Foreskin melanocyte (primary cell): ENCODE measurements at places on chromosomes 16 and 17.

DNA sequence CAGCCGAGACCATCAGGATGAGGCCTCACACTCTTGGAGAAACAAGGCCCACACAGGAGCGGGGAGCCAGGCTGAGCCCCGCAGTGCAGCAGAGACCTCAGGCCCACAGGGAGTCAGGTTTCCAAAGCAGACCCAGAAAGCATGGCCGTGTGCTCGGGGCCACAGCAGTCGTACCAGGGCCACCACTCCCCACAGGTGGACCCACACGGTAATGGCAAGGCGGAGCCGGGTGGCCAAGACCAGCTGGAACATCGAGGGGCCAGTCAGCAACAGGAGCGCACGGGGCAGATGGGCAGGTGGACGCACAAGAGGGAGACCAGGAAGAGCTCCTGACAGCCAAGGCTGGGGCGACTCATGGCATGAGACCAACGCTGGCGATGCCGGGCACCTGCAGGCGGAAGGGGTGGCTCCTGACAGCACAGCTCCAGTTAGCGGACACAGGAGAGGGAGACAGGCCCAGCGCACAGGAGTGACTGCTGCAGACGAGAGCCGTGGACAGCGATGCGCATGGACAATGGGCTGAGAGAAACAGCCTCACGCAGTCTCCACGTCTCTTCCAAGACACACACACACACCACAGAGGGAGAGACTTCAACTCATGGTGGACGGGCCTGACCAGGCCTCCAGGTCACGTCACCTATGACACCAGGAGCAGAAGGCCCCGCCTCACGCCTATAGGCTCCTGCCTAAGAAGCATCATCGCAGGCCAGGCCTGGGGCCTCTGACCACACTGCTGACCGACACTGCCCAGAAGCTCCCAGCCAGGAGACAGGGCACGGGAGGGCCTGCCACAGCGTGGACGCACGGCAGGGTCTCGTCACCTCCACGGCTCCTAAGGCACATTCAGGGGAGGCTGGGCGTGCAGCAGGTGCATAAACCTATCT lies 58.6 kb downstream of the ZNF778 start:
- DNase-seq = no peak

DNA sequence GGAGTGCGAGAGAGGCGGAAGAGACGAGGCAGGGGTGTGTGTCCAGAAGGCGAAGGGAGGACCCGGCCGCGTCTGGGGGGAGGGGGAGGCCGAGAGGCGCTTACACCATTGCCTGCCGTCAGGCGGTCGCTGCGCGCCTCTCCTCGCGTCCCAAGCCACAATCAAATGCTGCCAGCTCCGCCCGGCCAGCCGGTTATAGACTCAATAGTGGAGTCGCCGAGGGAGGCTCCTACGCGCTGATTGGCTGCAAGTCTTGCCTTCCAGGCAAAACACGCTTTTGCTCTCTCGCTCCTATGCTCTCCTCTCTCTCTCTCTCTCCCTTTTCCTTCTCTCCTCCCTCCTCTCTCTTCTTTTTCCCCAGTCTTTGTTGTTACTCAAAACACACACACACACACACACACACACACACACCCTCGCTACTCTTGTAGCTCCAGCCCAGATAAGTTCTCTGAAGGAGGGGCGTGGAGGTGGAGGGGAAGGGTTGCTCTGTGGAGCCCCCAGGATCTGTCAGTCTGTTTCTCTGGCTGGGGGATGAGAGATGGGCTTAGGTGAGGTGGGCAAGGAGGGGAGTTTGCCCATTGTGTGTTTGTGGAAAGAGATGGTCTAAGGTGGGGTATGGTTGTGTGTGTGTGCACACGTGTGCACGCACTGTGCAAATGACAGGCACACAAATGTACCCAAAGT lies at the start of gene DLX3:
DLX3 (minus strand) TSS at position 170 of the 684 bp plus-strand sequence. CDS start 226 bp downstream, outside the sequence.
- DNase-seq = peak; percentile 70

GRCh38 chr17:43952351-43952723 lies 1.4 kb downstream of the PYY start:
- DNase-seq = no peak

DNA sequence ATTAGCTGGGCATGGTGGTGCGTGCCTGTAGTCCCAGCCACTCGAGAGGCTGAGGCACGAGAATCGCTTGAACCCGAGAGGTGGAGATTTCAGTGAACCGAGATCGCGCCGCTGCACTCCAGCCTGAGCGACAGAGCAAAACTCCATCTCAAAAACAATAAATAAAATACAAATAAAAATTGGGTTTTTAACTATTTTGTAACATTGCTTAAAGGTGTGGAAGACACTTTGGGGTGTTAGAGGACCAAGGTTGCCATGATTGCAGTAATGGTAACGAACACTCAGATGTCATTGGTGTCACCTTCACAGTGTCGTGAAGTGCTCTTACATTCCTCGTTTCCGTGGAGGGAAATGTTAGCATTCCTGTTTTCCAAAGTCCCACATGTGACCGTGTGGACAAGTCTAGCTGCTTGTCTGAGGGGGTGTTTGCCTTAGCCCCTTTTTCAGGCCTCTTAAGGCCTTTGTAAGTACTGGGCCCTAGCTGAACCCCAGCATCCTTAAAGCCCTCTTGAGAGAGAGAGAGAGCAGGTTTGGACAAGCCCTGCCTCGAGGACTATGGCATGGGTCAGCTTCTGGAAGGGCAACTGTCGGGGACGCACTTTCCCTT lies 8.6 kb downstream of the C16orf96 start:
- no peak for DNase-seq

GRCh38 chr17:56177361-56177760 lies 24.1 kb downstream of the ANKFN1 start:
- DNase-seq = no peak

DNA sequence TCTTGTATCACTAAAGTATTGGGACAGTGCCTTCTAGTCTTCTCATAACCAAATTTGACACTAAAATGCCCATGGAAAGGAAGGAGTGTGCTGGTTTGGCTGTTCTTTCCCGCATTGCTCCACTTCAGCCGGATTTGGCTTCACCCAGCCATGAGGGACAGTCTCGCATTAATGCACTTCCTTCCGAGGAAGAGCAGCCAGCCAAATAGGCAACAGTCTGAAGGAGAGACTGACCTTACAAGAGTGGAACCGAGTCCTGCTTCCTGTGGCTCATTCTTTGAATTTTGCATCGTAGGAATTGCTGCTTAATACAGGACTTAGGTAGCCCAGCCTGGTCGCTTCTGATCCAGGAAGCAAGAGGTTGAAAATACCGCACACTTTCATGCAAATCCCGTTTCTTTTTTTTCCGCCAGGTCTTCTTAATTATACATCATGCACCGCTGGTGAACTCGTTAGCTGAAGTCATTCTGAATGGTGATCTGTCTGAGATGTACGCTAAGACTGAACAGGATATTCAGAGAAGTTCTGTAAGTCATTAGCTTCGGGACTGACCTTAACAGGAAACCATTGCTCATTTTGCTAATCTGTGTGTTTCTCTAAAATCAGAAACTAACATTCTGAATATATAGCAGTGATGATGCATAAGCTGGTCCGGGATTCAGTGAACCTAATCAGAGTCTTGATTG lies 38.2 kb downstream of the CLEC16A start:
- DNase-seq = no peak

GRCh38 chr16:15650019-15650697 lies at the start of gene NDE1:
Gene NDE1, plus strand, starts transcription at chr16:15650245. Its CDS starts 14,534 bp downstream, at chr16:15664779.
- peak; percentile 87 for DNase-seq

GRCh38 chr16:27236635-27237218 lies 31.8 kb downstream of the NSMCE1 start:
- no peak for DNase-seq
